ENCODE measurements at places on chromosomes 6 and 20.

- no peak overlapping the region for H3K27ac ChIP-seq
- no peaks in the 10 kb centered on the region for H3K27me3 ChIP-seq
- H3K36me3 ChIP-seq = no peaks in the 10 kb centered on the region
- no peaks in the 10 kb centered on the region for H3K4me1 ChIP-seq
- DNase-seq = no peak
Measured at GRCh38 chr6:79420054-79420453, 117.2 kb downstream of the LCA5 start.

DNA sequence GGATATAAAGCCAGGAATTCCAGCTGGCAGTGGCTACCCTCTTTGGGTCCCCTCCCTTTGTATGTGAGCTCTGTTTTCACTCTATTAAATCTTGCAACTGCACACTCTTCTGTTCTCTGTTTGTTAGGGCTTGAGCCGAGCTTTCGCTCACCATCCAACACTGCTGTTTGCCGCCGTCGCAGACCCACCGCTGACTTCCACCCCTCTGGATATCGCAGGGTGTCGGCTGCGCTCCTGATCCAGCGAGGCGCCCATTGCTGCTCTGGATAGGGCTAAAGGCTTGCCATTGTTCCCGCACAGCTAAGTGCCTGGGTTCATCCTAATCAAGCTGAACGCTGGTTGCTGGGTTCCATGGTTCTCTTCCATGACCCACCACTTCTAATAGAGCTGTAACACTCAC is 1433.5 kb upstream of the ADGRB3 start:
- no peak for DNase-seq
- no peak overlapping the region for H3K4me3 ChIP-seq
- H3K4me1 ChIP-seq = no peaks in the 10 kb centered on the region
- no peaks in the 10 kb centered on the region for H3K36me3 ChIP-seq
- H3K27me3 ChIP-seq = no peaks in the 10 kb centered on the region

GRCh38 chr6:67722861-67723261 is 912.2 kb upstream of the ADGRB3 start:
- no peak overlapping the region for H3K27ac ChIP-seq
- peaks cover 8% of the 10 kb centered on the region for H3K36me3 ChIP-seq
- no peak overlapping the region for H3K4me3 ChIP-seq
- DNase-seq = no peak
- H3K27me3 ChIP-seq = no peaks in the 10 kb centered on the region

- no peak for DNase-seq
- H3K4me3 ChIP-seq = no peak overlapping the region
- H3K4me1 ChIP-seq = peaks cover 14% of the 10 kb centered on the region
- H3K27me3 ChIP-seq = no peaks in the 10 kb centered on the region
- H3K27ac ChIP-seq = no peak overlapping the region
- peaks cover 74% of the 10 kb centered on the region for H3K36me3 ChIP-seq
Measured at GRCh38 chr20:62349556-62350097, 17.5 kb downstream of the LAMA5 start.

DNA sequence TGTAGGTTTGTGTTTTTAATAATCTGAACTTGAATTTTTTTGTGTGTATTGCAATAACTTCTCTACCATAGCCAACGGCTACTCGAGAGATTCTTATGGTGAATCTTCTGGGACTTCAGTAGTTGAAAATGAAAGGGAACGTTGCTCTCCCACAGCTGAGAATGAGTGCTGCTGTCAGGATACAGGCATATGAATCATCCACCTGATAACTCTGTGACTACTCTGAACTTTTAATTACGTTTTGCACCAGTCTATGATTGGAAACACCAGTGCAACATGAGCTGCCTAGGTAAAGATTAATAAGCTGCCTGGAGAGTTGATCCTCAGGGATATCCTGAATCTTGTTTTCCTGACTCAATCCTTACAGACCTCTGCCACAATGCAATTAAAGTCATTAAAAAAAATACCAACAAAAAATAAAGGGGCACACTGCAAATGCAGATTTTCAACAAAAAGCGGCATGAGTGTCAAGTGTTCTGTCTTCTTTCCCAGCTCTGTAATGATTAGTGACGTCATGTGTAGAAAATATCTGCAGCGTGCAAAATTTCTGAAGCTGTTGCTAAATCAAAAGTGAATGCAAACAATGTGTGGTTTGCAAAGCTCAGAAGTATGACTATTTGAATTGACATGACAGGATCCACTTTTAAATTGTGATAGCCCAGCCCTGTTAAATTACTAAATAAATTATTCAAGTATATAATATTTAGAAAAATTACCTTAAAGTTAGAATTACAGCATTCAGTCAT is 432.2 kb downstream of the HTR1B start:
- H3K4me1 ChIP-seq = no peaks in the 10 kb centered on the region
- peak; percentile 71 for DNase-seq
- H3K4me3 ChIP-seq = no peak overlapping the region

- H3K36me3 ChIP-seq = no peaks in the 10 kb centered on the region
- no peak overlapping the region for H3K4me3 ChIP-seq
- H3K27me3 ChIP-seq = no peaks in the 10 kb centered on the region
Measured at GRCh38 chr20:20206788-20207187, 154.5 kb downstream of the CFAP61 start.

DNA sequence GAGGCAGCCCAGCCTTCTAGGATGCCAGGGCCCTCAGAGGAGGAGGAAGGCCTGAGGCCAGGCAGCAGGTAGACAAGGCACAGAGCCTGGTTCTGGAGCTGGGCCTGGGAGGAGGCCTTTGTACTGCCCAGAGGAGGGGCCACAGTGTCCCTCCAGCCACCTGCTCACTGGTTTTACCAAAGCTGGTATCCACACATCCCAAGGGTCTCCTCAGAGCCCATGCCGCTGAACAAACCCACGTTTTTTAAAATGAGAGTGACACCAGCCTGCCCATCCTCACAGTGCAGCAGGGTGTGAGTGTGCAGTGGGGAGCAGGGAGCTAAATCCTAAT is 162.7 kb downstream of the LY86 start:
- no peak for DNase-seq
- H3K27ac ChIP-seq = no peak overlapping the region
- no peaks in the 10 kb centered on the region for H3K27me3 ChIP-seq
- no peak overlapping the region for H3K4me3 ChIP-seq
- no peaks in the 10 kb centered on the region for H3K36me3 ChIP-seq

DNA sequence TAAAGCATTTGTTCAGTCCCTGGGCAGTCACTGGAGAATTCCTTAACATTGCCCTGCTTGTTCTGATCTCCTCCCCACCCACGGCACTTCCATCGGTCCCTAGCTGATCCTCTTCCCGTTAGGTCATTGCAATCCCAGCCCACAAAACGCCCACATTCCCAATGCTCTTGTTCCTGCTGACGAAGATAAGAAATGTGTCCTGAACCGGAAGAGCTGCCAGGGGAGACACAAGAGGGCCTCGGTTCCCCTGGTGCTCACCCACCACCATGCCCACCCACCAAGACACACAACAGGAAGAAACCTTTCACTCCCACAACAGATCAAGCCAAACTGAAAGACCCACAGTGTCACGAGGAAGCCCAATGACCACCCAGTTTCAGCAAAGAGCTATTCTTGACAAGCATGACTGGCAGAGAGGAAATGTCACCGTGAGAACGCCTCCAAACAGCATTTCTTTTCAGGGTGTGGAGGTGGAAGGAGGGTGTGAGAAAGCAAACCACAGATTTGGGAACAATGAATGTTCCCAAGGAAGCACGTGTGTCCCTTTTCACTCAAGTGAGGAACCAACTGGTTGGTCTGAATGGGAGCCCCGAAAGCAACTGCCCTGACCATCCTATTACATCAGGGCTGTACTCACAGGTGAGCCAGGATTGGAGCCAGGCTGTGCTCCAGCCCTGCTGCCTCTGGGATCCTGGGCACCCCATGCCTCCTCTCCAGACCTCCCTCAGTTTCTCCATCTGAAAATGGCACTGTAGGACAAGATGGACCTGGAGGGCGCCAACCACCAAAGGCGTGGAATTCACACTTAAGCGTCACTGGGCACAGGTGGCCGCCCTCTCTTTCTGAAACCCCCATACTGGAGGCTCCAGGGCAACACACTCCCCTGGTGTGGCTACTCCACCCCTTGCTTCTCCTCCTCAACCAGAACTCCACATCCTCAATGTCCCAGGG is 97.5 kb downstream of the ZMYND8 start:
- DNase-seq = no peak
- H3K27me3 ChIP-seq = no peaks in the 10 kb centered on the region
- H3K4me1 ChIP-seq = peaks cover 2% of the 10 kb centered on the region

- peak overlapping the region; percentile 63 for H3K27ac ChIP-seq
- peaks cover 16% of the 10 kb centered on the region for H3K4me1 ChIP-seq
Measured at GRCh38 chr6:47083586-47084047, 41.5 kb upstream of the ADGRF1 start.

- H3K4me3 ChIP-seq = no peak overlapping the region
- no peaks in the 10 kb centered on the region for H3K27me3 ChIP-seq
- no peak for DNase-seq
- H3K36me3 ChIP-seq = peaks cover 12% of the 10 kb centered on the region
- H3K4me1 ChIP-seq = peaks cover 17% of the 10 kb centered on the region
Measured at GRCh38 chr6:12296255-12296573, 6.1 kb downstream of the EDN1 start.

DNA sequence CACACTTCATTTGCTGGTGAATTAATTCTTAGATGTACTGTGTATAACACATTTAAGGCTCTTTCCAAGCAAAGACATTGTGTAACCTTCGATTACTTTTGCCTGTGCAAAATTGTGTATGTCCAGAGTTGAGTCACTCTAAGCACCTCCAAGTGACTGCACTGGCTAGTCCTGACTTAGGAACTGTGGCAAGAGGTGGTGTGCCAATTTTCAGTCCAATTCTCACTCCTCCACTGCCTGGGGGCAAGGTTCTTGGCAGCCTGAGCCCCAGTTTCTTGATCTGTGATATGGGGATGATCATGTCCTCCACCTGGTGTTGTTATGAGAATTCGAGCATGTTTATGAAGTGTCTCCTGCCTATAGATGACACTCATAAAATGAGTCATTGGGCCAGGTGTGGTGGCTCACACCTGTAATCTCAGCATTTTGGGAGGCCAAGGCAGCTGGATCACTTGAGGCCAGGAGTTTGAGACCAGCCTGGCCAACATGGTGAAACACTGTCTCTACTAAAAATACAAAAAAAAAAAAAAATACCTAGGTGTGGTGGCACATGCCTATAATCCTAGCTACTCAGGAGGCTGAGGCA is 105.3 kb upstream of the CDYL start:
- H3K36me3 ChIP-seq = no peaks in the 10 kb centered on the region
- DNase-seq = no peak
- H3K4me1 ChIP-seq = no peaks in the 10 kb centered on the region
- H3K27me3 ChIP-seq = no peaks in the 10 kb centered on the region
- no peak overlapping the region for H3K27ac ChIP-seq
- H3K4me3 ChIP-seq = no peak overlapping the region

DNA sequence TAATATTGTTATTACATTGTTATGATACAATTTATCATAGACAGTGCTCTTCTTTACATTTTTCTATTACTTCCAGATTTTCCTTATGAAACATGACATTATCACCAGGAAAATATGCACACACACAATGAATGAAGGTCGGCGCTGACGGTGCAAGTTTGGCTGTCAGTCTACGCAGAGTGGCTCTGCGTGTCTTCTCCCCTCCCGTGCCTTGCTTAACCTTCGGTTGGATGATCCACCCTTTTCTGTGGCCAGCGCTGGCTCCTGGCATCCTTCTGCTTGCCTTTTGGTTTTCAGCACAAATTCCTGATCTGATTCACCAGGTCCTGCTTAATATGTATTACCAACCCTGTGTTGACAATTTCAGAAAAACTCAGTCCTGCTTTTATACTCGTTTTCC is 157.4 kb downstream of the TSHZ2 start:
- no peak overlapping the region for H3K4me3 ChIP-seq
- DNase-seq = no peak

DNA sequence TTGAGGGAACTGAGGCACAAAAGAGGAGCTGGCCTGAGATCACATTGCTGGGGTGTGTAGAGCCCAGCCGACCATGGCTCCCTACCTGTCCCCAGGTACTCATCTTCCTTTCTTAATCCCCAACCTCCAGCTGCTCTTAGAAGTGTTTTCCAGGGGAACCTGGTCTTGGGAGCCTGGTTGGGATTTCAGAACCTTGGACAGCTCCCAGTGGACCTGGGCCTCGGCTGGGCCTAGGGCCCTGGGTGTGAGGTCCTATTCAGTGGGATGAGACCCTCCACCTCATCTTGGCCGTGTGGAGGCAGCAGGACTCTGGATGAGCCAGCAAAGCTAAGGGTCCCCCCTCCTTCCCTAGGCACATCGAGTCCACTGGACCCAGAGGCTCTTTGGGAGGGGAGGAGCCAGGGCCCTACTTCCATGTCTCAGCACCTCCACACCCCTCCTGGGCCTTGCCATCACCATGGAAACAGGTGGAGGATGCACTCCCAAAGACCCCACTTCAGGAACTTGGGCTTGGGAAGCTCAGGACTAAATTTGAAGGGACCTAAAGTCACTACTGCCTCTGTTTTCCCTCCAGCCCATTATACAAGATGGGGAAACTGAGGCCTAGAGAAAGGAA is 38.5 kb downstream of the DLGAP4 start:
- peak; percentile 85 for DNase-seq
- no peaks in the 10 kb centered on the region for H3K27me3 ChIP-seq
- no peak overlapping the region for H3K4me3 ChIP-seq
- H3K27ac ChIP-seq = no peak overlapping the region
- no peaks in the 10 kb centered on the region for H3K36me3 ChIP-seq

DNA sequence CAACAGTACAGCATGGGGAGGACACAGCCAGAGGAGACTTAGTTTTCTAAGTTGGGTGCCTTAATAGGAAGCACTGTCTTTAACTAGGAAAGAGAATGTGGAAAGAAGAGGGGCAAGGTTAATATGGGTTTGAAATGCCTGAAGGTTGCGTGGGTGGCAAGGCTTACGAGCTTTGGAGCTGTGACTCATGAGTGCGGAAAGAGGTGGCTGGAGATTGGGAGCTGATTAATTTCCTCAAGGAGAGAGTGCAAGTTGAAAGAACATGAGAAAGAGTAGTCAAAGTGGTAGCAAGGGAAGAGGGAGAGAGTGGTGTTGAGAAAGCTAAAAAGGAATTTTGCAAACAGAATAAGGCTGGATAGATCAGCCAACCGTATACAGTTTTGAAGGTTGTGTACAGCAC is 315.1 kb upstream of the PRND start:
- H3K4me1 ChIP-seq = peaks cover under 1% of the 10 kb centered on the region
- H3K27me3 ChIP-seq = no peaks in the 10 kb centered on the region
- no peaks in the 10 kb centered on the region for H3K36me3 ChIP-seq

GRCh38 chr20:37503256-37503927 is 17.7 kb upstream of the NNAT start:
- no peak overlapping the region for H3K4me3 ChIP-seq
- no peak for DNase-seq
- no peak overlapping the region for H3K27ac ChIP-seq
- no peaks in the 10 kb centered on the region for H3K27me3 ChIP-seq
- peaks cover 19% of the 10 kb centered on the region for H3K4me1 ChIP-seq
- peaks cover 3% of the 10 kb centered on the region for H3K36me3 ChIP-seq

- H3K4me1 ChIP-seq = peaks cover 11% of the 10 kb centered on the region
- no peaks in the 10 kb centered on the region for H3K27me3 ChIP-seq
- peak; percentile 54 for DNase-seq
- no peaks in the 10 kb centered on the region for H3K36me3 ChIP-seq
Measured at GRCh38 chr20:47785854-47786764, 828 bp upstream of the SULF2 start.

DNA sequence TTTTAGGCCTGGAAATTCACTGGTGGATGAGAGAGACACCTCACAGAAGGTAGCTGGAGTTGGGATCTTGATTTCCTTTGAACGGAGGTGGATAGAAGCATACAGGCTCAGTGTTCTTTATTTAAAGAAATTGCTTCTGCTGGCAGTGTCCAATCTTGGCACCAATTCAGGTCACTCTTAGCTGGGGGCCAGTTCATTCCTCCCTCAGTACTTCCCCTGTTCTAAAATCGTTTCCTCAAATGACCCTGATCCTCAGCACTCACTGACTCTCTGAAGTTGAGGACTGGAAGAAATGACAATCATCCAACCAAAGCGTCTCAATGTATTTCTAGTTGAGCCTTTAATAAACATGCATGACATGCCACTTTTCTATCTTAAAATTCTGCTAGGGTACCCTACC is 472.5 kb upstream of the BTBD3 start:
- DNase-seq = no peak
- H3K36me3 ChIP-seq = no peaks in the 10 kb centered on the region

Measured in trophoblast cell (in vitro differentiated cells and primary cell).